ENCODE measurements at places on chromosomes 7 and 10.

DNA sequence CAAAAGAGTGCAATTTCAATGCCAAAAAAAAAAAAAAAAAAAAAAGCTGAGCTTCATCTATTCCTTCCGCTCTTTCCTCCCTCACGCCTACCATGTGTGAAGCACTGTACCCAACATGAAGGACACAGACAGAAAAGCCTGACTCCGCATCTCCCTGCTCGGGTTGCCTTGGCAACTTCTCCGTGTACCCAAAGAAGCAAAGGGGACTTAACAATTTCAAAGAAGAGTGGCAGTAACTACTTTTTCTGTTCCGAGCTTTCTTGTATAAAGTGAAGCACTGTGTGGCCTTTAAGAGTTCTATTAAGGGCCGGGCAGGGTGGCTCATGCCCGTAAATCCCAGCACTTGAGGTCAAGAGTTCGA, 177.7 kb downstream of the PRKCQ start:
- no peak for DNase-seq

GRCh38 chr10:60739558-60739957, 38.7 kb upstream of the CDK1 start:
- no peak for DNase-seq

GRCh38 chr10:130463104-130463875, 327.1 kb downstream of the GLRX3 start:
- DNase-seq, result no peak

DNA sequence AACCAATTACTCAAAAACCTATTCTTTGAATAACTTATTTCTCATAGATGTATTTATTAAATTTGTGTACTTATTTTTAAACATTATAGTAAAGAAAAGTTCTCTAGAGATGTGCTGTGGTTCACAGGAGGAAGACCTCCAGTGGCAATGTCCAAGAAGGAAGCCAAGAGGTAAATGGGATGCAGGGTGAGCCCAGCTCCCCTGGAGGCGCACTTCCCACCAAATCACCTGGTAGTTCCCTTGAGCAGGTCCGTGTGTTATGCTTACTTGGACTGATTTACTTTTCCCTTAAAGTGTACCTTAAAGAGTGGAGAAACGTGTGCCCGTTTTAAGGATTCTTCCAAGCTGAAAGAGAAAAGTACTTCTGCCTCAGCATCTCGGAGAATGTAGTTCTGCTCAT, 55.3 kb downstream of the PAXIP1 start:
- no peak for DNase-seq

DNA sequence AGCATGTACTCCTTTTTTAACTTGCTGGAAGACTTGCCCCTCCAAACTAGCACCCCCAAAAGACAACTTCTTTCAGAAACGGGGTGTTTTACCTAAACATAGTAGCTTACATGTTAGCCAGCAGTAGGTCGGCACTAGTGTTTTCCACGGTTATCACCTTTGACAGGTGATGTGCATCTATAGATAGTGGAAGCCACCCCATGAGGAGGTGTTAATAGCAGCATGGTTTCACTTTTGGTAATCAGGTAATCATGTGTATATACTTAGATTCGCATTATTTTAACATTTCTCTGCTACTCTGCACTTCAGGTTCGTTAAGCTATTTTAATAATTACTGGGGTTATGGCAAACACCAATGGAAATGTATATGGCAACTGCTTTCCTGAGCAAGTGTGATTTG, 17.6 kb downstream of the SRI start:
- no peak for DNase-seq

DNA sequence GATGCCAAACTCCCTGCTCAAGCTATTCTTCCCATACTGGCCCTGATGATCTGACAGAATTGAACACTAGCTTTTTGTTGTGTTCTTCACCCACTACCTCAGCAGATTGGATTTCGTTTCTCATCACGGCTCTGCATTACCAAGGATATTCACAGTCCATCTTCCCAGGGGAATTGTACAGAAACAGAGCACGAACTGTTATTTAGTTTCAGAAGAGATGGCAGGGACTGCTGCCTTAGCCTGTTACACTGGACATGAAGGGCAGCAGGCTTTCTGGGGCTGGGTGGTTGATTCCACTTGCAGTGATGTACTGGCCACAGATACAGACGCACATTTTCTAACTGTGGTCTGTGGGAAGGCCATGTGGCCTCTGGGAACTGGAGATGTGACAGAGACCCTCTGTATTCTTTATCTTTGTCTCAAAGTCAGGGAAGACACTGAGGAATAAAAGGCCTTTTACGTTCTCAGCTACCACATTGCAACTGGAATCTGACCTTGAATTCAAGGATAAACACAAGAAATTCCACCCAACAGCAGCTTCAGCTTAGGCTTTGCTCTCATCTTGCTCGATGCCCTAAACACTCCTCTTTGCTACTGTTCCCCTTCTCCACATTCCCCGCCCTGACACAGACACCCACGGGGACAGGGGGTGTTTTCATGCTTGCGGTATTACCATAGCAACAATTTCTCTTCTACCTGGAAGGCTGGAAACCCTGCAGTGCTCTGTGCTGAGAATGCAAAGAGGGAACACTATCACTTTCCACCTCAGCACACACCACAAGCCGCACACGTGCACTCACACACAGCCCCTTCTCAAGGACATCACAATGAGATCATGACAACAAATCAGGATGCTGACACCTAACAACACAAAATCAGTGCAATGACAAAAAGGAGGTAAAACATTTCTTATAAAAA, 81.7 kb downstream of the RNF216 start:
- DNase-seq, result peak; percentile 54

GRCh38 chr10:100554902-100555301, 19.2 kb downstream of the HIF1AN start:
- no peak for DNase-seq

GRCh38 chr7:84081973-84082522, 112.5 kb downstream of the SEMA3A start:
- no peak for DNase-seq

- DNase-seq, result no peak
Observed at GRCh38 chr10:121611393-121612159, 13.3 kb upstream of the FGFR2 start.

DNA sequence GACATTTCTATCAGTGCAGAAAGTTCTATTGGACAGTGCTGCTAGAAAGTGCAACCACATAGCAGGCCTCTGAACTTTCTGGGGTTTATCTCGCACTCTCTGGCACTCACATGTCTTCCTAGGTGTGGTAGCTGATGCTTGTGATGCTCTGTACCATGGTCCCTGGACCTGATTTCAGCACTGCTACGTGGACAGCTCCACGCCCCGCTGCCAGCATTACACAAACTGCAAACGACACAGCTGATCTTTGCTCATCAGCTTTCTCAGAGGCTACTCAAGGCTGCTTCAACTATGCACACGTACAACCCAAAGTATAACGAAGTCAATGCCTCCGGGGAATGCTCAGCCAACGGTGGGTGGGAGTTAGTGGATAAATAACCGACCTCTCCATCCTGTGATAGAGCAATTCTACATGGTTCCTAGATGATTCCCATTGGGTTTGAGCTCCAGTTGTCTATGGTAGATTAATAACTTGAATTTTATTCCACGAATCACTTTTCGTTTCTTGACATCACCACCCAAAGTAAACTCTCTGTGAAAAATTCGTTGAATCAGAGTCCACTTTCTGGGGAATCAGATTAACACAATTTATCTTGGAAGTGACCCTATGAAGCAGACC, 302.5 kb downstream of the ACTR3B start:
- no peak for DNase-seq

DNA sequence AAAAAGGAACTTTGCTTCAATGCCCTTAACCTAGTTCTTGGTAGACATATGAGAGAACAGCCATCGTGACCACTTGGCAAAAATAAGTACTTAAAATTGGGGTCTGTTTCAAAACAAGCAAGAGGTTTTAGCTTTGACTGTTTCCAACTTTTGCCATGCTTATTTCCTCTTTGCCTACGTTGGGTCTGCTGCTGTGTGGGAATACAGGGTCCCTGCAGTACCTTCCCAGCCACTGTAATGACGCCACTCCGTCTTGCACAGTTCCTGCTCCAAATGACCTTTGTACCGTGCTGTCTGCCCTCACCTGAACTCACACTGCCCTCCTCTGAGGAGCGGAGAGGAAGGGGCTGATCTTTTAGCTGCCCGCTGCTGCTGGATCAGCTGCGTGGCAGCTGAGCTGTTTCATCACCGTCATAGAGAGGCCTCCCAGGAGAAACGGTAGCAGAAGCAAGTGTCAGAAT, 133.1 kb downstream of the MAPK8 start:
- DNase-seq, result no peak

DNA sequence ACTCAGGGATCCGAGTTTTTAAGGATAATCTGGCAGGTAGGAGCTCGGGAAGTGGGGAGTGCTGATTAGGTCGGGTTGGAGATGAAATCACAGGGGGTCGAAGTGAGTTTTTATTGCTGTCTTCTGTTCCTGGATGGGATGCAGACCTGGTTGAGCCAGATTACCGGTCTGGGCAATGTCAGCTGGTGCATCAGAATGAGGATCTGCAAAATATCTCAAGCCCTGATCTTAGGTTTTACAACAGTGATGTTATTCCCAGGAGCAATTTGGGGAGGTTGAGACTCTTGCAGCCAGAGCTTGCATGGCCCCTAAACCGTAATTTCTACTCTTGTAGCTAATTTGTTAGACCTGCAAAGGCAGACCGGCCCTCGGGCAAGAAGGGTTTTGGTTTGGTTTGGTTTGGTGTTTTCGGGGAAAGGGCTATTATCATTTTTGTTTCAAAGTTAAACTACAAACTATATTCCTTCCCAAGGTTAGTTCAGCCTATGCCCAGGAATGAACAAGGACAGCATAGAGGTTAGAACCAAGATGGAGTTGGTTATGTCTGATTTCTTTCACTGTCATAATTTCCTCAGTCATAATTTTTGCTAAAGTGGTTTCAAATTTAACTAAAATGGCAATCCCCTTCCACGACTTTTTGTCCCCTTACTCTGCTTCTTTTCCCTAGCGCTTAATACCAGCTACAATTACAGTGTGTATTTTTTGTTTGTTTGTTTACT, 20.6 kb upstream of the PIK3CG start:
- no peak for DNase-seq

GRCh38 chr10:2927958-2928840, 139.1 kb upstream of the PFKP start:
- DNase-seq, result peak; percentile 64

- DNase-seq, result no peak
Observed at GRCh38 chr7:115914951-115915350, 115.6 kb downstream of the TFEC start.

- no peak for DNase-seq
Observed at GRCh38 chr10:46286991-46287693, at the start of gene ANTXRL. Gene ANTXRL (plus strand): TSS chr10:46286997. CDS start chr10:46287263, 266 bp downstream.

DNA sequence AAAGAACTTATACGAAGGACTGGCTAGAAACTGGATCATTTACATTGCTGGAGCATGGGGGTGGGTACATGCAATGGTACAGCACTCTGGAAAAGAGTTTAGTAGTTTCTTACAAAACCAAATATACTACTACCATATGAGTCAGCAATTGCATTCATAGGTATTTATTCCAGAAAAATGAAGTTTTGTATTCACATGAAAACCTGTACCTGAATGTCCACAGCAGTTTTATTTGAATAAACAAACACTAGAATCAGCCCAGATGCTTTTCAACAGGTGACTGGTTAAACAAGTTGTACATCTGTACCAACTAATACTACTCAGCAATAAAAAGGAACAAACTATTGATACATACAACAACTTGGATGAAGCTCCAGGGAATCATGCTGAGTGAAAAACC, 3.4 kb downstream of the SCIN start:
- DNase-seq, result no peak

DNA sequence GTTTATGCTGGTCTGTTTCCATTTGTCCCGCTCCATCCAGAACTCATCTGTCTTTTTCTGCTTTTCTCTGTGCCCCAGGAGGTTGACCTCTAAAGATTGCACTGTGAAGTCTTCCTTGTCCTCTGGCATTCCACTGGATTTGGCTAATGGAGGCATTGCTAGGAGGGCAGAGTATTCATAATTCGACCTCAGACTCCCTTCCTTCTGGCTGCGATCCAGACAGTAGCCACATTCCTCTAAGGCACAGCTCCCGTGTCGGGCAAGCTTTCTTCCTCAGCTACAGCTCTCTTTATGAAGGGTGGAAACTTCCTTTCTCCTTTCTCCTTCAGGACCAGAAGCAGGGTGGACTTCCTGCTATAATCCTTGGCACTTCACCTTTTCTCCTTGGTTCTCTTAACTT, 175.9 kb downstream of the BAMBI start:
- DNase-seq, result no peak

DNA sequence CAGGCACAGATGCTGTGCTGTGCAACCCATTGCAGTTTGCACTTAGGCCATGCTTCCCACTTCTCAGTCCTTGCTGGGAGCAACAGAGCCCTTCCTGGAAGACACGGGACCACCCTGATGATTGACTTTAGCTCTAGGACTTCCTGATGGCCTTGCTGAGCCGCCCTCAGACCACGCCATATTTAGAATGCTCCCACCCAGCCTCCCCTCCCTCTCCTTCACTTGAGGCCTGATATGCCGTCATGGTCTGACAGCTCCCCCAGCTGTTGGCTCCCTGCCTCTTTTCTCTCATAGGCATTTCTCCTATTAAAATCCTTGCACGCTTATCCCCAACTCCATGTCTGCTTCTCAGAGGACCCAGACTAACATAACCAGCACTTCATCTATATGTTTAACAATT, 29.4 kb upstream of the GATAD1 start:
- no peak for DNase-seq

DNA sequence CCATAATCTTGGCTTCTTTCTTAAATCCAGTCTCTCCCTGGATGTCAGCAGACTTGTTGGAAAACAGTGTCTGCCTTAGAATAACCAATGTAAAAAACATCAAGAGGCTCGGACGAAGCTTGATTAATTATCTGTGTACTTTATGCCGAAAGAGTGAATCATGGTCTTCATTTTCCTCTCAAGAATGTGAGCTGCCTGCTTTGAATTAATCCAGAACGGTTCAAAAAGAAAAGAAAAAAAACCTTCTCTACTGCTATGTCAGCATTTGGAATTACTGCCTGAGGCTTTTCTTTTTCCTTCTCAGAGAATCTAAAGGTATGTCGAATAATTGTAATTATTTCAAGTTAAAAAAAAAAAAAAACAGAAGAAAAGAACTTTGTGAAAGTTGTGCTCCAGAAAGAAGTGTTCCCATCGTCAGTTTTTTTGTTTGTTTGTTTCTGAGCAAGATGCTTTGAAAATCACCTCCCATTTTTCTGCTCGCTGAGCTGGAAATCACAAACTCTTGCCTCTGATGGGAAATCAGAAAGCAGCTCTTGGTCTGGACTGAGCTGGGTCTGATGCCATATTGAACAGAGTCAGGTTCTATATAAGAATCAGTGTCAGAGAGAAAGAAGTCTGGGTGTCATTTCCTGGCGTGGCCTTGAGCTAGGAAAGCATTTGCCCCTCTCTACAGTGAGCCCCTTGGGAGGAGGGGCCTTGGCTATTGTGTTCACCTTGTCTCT, 20.2 kb downstream of the PLPP4 start:
- no peak for DNase-seq

DNA sequence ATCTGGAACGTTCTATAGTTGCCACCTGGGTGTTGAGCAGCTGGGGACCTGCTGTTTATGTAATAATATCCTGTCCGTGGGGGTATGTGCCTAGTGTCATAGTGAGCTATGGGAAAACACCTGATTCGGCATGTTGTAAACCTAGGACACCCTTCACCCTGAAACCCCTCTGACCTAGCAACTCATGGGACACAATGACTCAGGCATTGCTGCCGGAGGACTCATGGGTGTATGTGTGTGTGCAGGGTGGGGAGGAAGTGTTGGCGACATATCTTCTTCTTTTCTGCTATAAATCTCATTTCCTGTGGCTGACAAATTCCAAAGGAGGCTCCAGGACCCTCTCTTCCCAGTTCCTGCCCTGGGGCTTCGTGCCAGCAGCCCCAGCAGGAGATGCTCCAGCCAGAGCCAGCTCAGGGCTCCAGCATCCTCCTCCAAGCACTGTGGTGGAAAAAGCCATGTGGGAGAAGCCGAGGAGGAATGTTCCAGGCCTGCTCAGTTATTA, 77.0 kb upstream of the PODXL start:
- DNase-seq, result no peak

- no peak for DNase-seq
Observed at GRCh38 chr7:80847027-80847426, 71.8 kb downstream of the SEMA3C start.

Measured in NCI-H187 (cell line).